ENCODE measurements at places on chromosomes 5 and 9. TPM values are rescaled to one million over a fixed set of nuclear protein-coding genes. Genes with fewer than 3 reads are reported as not detected.

The FOXI1 gene
- not detected for total RNA-seq

The TAS2R1 gene
- total RNA-seq: not detected

The STK32A gene
- total RNA-seq: 1.2 TPM

The LCN9 gene
- total RNA-seq: not detected

The GABRP gene
- total RNA-seq: not detected

The EQTN gene
- total RNA-seq: 2.4 TPM

The CCNH gene
- 84.0 TPM for total RNA-seq

The SLC1A1 gene
- 4.9 TPM for total RNA-seq

The OR1J2 gene
- total RNA-seq: 6.4 TPM

The MYMK gene
- total RNA-seq: not detected

The OLFM1 gene
- total RNA-seq: 0.29 TPM

The PHF24 gene
- total RNA-seq: not detected

The CCNO gene
- total RNA-seq: 5.3 TPM

The CTXN3 gene
- total RNA-seq: not detected

The ROR2 gene
- total RNA-seq: 6.1 TPM

The TEK gene
- total RNA-seq: 2.9 TPM

The POU5F2 gene
- total RNA-seq: 2.6 TPM

The RNF224 gene
- total RNA-seq: not detected

The SVEP1 gene
- total RNA-seq: 58.3 TPM

The CCL27 gene
- total RNA-seq: not detected

The PCDHA1 gene
- not detected for total RNA-seq

The GTF3C5 gene
- total RNA-seq: 53.8 TPM

The SLC45A2 gene
- not detected for total RNA-seq

The GARIN3 gene
- not detected for total RNA-seq

The GHR gene
- total RNA-seq: 0.87 TPM

Data from stomach (tissue), 19 donors.